ENCODE measurements at places on chromosomes 3 and 15. TPM values are rescaled to one million over a fixed set of nuclear protein-coding genes. Genes with fewer than 3 reads are reported as not detected.

The GREM1 gene
- total RNA-seq = 0.98 TPM

The GPD1L gene
- total RNA-seq = 9.5 TPM

The ANKUB1 gene
- not detected for total RNA-seq

The PTPRG gene
- total RNA-seq = 47.4 TPM

The PYGO1 gene
- 3.1 TPM for total RNA-seq

The LRTM1 gene
- total RNA-seq = not detected

The SCN11A gene
- under 0.01 TPM for total RNA-seq

The RBP2 gene
- not detected for total RNA-seq

The GOLGA6B gene
- total RNA-seq = not detected

The PLA1A gene
- 1.3 TPM for total RNA-seq

The CACNA2D2 gene
- total RNA-seq = not detected

The OR4F15 gene
- total RNA-seq = not detected
